ENCODE measurements at places on chromosomes 2 and 18.
A peak's percentile ranks its signal among the peaks of the same experiment; 100 is the strongest.

- DNase-seq = no peak
These were observed 286.5 kb upstream of the CDH7 start for GRCh38 chr18:65464361-65464760.

DNA sequence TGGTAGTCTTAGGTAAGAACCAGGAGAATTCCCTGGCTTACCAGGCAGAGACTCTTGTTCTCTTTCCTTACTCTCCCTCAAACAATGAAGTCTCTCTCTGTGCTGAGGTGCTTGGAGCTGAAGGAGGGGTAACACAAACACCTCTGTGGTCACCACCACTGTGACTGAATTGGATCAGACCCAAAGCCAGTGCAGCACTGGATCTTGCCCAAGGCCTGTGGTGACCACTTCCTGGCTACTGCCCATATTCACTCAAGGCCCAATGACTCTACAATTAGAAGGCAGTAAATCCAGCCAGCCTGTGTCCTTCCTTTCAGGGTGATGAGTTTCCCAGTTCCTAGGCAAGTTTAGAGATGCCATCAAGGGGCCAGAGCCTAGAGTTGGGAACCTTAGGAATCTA lies 706.8 kb downstream of the SLC4A3 start:
- DNase-seq = no peak

- DNase-seq = peak; percentile 48
These were observed 7.6 kb downstream of the ITM2C start for GRCh38 chr2:230872151-230872967.

- no peak for DNase-seq
These were observed 58.8 kb downstream of the ST6GAL2 start for GRCh38 chr2:106827158-106827557.

GRCh38 chr18:75659535-75660023 lies 232.1 kb upstream of the SMIM21 start:
- DNase-seq = no peak

DNA sequence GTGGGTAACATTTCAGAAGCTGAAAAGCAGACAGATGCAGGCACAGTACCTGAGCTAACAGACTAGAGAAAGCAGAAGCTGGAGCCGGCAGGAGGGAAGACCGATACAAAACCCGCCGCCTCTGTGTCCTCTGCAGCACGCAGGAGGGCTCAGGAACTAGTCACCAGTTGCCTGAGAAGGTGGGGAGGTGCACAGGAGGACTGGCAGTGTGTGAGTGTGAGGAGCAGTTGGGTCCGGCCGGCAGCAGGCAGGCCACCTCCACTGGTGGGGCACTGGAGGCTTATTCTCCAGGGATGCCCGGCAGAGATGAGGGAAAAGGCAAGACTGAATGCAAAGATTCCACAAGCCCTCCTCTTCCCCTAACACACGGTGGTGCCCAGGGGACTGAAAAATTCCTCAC lies 18.2 kb downstream of the ERCC3 start:
- DNase-seq = no peak

DNA sequence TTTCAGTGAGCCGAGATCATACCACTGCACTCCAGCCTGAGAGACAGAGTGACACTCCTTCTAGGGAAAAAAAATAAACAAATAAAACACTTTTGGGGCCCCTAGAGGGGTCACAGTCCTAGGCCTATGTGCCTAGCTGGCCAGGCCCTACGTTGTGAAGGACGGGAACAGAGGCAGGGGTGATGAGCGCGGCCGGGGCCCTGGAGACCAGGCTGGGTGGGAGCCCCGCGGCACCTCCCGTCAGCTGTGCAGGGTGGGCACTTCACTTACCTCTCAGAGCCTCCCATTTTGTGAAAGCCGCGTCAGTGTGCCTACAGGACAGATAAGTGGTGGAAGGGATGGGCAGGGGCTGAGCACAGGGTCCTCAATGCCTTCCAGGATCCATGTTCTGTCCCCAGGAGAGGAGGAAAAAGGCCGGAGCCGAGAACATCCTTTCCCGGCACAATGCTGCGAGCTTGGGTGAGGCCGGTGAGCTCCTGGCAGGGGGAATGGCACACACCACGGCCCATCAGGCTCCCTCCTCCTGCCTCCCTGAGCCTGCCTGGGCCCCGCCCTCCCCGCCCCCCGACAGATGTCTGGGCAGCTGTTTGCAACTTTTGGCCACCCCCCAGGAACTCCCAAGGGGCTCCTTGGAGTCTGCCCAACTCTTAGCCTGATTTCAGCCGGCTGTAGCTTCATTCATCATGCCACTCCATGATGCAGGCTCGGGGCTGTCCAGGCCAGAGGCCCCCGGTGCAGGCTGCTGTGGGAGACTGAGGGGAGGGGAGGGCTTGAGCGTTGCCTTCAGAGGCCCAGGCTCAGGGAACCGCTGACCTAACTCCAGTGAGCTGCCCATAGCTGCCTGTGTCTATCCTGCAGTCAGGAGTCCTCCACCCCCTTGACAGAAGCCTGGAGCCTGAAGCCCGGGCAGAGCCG lies 196.5 kb downstream of the TFCP2L1 start:
- no peak for DNase-seq

DNA sequence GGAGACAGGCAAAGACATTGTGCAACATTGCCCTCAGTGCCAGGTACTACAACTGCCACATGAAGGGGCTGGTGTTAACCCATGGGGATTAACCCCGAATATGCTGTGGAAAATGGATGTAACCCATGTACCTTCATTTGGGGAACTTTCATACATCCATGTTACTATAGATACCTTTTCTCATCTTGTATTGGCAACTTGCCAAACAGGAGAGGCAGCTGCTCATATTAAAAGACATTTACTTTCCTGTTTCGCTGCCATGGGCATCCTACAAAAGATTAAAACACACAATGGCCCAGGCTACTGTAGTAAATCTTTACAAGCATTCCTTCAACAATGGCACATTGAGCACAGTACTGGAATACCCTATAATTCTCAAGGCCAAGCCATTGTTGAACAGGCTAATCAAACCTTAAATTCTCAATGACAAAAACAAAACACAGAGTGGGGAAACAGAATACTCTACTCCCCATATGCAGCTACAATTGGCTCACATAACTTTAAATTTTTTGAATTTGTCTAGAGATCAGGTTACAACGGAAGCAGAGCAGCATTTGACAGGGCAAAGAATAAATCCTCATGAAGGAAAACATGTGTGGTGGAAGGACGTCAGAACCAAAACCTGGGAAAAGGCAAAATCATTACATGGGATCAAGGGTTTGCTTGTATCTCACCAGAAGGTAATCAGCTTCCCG lies 1723.5 kb upstream of the LRRTM1 start:
- no peak for DNase-seq

DNA sequence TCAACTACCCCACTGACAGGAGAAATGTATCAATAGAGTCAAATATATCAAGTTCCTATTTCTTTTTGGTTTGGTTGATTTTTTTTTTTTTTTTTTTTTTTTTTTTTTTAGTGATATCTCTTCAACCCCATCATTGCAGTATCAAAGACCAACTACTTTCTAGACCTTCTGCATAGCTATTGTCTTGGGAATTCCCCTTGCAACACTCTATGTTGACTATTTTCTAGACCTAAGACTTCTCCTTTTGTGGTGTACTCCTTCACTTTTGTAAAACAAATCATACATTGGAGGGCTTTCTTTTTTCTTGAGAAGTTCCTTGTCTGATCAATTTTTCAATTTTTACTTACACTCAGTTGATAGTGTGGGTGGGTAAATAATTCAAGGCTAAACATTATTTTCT lies 46.5 kb upstream of the NR4A2 start:
- DNase-seq = no peak

DNA sequence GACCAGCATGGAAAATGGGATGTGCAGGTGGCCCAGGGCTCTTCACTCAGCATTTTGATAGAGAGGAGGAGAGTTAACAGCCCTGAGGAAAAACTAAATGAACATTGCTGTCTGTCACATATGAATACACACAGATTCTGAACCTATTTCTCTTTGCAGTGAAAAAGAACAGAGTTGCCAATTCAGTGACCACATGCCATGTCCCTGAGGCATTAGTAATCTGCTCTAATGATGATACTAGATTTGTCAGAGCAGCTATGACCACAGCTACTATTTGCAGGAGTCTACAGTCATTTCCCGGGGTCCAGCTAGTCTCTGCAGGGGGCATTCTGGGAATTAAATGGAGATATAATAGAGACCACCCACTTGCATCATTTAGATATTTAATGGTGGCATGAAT lies 267.6 kb downstream of the TMX3 start:
- no peak for DNase-seq

DNA sequence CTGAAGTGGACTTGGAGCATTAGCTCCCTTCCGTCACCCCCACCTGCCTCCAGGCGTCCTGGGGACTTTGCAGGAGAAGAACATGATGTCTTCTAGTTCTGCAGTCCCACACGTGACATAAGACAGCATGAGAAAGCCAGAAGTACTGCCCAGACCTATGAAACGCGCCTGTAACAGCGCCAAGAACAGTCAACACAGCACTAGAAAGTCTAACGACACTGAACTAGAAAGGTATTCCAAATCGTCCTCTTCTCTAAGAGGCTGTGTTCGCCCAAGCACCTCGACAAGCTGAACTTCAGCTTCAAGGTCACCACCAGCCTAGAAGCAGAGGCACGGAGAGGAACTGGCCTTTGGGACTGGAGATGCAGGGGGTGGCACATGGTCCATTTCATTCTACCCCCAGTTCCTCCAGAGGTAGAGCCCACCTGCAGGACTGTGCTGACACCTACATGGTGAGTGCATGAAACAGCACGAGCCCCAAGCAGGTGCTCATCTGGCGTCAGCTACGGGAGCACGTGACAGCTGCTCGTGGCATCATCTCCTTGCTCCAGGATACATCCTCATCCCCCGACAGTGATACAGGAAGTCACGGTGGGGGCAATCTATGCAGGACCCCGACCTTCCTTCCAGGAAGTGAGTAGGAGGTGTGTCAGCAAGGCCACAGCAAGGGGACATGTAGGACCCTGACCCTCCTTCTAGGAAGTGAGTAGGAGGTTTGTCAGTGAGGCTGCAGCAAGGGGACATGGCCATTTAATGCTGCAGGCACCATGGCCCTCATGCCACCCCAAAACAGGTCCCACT lies 3.7 kb downstream of the HDAC4 start:
- no peak for DNase-seq

DNA sequence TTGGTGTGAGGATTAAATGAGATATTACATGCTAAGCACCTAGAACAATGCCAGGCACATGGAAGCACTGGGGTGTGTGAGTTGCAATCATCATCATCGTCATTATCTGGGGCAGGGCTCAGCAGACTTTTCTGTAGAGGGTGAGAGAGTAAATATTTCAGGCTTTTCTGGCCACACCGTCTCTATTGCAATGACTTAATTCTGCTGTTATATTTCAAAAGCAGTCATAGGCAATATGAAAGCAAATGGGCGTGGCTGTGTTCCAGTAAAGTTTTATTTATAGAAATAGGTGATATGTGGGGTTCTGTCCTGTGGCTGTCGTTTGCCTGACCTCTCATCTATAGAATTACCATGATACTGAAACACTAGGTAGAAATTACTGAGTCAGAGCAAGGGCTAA lies 60.6 kb downstream of the IL1R2 start:
- no peak for DNase-seq

DNA sequence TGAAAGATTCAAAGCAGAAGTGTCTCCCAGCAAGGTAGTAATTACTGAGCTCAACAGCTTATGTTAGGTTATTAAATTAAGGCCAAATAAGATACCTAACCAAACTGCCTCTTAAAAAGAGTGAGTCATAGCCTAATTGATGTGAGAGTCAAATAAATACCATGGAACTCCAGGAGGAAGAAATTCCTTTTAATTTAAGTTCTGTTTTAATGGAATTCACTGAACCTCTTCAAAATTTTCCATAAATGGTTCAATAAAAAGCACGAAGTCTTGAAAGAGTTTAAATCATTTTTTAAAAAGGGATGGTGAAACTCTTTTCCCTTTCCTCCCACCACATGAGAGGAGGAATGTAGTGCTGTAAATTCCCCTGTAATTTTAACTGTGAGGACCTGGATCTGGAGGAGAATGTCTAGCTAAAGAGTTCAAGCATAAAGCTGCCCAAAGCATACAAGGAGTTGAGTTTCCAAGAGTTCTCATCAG lies 180.8 kb upstream of the MMADHC start:
- no peak for DNase-seq

DNA sequence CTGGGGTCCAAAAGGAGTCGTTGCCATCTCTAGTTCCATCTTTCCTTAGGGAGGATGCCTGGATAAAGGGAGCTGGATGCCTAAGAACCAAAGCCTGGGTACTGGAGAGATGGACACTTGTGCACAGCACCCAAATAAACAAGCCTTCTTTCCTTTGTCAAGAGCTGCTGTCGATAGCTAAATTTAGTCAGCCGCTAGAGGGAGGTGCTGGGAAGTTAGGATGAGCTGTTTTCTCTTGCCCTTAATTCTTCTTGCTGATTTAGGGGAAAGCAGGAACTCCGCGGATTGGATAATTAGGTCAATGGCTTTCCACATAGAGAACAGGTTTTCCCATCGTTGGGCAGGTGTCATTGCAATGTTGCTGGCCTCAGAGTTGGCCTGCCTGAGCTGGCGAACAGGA lies 30.9 kb upstream of the SERPINB12 start:
- DNase-seq = peak; percentile 40

- DNase-seq = peak; percentile 59
These were observed 213.6 kb downstream of the TNS1 start for GRCh38 chr2:217789003-217789735.
